AML-193 (cell line): ENCODE measurements at places on chromosomes 2 and 18.

- no peak for DNase-seq
Observed at GRCh38 chr2:70983506-70984227, 5.2 kb downstream of the ANKRD53 start.

GRCh38 chr2:4518596-4518995, 815.2 kb downstream of the DCDC2C start:
- no peak for DNase-seq

GRCh38 chr2:86480105-86480504, 38.9 kb downstream of the KDM3A start:
- DNase-seq = no peak

DNA sequence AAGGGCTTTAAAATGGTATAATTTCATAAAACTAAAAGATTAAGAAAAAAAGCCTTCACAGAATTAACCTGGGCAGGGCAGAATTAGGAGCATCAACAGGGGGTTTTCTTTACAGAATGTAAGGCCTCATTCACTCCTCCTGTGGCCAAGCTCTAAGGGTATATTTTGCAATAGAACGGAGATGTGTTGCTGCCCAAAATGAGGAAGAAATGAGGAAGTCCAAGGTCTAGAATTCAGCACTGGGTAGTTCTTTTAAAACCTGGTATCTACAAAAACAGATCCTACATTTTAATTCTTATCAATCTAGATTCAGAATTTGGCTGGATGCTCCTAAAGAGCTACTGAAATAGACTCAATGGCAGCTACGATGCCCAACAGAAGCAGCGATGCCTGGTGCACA, 101.8 kb downstream of the AKAIN1 start:
- DNase-seq = no peak

- no peak for DNase-seq
Observed at GRCh38 chr2:210429403-210430137, 47.0 kb downstream of the LANCL1 start.

GRCh38 chr2:162221064-162221463, 22.2 kb downstream of the FAP start:
- DNase-seq = peak; percentile 51

- no peak for DNase-seq
Observed at GRCh38 chr2:239159476-239159911, 241.3 kb downstream of the HDAC4 start.

- DNase-seq = no peak
Observed at GRCh38 chr2:101124643-101125366, 26.4 kb downstream of the TBC1D8 start.

DNA sequence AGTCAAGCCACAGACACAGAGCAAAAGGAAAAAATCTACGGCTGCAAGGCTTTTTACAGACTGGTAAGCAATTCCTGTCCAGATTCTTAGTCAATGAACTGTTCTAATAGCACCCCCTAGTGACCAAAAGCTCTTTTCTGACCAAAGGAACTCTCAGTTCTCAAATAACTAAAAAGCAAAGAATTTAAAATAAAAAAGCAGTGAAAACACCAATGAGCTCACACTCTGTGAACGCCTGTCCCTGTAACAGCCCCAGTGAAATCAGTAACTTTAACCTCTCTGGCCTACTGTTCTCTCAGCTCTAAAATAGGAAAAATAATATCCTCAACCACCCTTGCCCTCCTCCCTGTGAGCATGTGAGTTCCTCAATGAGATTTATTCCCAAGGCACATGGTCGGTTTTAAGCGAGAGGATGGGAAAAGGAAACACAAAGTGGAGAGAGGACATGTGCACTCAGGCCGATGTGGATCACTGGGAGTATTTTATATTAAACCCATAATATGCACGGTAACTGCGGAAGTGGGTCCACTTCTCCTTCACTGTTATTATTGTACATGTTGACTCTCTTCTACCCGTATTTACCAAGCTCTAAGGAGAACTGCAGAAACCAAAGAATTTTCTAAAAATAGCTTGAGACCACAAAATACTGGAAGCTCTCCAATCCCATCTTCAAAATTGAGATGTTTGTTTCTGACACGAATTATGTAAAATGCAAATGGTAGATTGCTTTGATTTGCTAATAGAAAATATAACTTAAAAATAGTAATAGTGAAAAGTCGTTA, 128.5 kb downstream of the STK39 start:
- DNase-seq = peak; percentile 51

GRCh38 chr2:12293874-12294273, 422.9 kb upstream of the TRIB2 start:
- no peak for DNase-seq

DNA sequence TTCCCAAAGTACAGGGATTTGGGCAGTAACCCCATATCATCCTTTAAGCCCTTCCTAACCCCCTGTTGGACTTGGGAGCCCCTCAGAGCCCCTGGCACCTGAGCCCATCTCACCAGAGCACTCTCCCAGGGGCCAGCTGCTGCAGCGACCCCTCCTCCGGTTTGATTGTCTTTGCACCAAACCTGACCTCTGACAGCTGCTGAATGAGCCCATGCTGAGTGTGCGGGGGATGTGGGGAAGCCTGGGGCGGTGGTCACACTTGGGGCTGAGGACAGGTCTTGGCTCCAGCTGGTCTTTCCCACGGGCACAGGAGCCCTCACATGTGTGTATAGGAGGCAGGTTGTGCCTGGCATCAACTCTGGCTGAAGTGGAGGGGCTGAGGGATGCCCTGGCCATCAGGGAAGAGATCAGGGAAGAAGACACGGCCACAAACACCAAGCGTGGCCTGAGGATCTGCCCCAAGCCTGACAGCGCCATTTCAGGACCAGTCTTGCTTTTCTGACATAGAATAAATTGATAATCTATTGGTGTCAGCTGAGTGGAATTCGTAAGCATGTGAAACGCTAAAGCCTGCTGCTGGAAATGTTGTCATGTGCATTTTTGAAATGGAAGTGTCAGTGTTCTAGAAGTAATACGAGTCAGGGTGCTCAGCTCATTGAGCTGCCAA, 102.4 kb downstream of the ACKR3 start:
- no peak for DNase-seq

DNA sequence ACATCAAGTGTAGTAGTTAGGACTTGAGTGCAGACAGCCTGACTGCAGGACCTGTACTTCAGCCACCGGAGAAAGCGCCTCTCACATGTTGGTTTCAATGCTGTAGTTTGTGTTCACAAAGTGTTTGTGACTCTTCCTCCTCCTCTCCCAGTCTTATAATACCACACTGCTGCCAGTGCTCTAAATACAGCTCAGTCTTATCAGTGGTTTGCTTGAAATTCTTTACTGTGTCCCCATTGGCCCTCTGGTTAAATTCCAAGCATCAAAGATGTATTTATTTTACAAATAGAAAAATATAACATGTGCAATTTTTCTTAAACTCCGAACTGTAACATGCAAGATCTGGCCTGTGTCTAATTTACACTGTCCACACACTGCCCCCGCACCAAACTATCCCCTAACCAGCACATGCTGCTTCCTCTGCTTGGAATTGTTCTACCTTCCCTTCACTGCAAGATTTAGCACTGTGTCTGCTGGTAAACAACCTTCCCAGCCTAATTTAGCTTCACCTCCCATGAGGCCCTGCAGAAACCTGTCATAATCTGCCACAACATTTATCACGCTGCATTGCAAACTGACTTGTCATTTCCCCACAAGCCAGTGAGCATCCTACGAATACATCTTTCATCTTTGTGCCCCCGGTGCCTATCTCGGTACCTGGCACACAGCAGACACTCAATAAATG, 77.1 kb downstream of the SUMO1 start:
- DNase-seq = no peak

DNA sequence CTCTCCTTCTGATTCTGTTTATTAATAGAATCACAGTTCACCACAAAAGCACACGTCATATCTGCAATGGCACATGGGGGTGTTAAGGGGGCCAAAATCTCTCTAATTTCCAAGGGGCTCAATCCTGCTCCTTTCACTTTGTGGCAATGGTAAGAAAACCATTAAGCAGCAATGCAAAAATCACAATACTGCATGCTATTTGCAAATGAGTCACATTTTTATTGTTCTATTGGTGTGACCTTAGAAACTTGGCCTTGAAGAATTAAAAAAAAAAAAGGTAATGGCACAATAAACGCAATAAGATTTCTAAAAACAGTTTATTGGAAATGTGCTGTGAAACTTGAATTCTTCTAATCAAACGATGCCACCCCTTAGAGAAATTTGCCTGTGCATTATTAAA, 251.5 kb downstream of the ZNF521 start:
- no peak for DNase-seq

- DNase-seq = no peak
Observed at GRCh38 chr2:33022989-33023727, 76.4 kb downstream of the LTBP1 start.

DNA sequence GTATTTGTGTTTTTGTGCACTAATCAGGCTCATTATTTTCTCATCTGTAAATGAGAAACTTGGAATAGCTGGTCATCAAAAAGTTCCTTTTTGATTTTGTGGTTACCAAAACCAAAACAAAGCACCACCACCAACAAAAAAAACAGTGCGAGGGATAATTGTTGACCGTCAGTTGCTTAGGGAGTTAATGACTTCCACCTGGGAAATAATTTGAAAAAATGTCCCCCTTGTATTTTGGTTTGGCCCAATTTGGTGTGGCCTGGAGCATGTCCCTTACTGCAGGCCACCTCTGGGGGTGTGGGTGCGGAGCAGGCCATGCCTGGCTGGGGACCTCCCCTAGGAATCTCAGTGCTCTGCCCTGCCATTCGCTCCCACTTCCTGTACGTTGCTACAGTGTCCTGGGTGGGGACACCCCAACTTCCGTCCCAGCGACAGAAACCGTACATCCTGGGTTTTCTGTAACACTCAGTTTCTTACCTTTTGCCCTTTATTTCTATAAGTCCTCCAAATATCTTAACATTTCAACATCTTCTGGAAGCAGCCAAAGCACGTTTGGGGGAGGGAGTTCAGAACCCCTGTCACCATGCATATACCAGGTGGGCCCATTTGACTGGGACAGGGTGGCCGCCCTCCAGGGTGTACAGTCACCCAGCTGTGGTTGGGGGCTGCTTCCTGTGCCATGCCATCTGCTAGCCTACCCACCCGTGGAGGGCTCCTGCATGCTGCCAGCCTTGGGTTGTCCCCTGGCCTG, 31.3 kb downstream of the NCK2 start:
- no peak for DNase-seq

GRCh38 chr2:231710799-231711676, 2.7 kb downstream of the PTMA start:
- peak; percentile 14 for DNase-seq

DNA sequence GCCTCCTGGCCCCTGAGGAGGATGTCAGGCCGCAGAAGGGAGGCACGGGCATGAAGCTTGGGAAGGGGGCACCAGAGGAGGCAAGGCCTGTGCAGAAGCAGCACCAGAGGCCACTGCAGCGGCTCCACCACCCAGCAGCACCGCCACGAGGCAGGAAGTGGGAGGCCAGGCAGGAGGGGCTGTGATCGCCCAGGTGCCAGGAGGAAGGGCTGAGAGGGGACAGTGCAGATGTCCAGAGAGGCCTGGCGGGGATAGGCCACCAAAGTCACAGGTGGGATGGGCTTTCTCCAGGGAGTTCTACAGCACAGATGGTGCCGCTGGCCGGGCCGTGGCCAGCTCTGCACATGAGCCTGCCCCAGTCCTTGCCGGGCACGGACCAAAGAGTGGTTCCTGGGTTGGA, 6.0 kb upstream of the ALPI start:
- no peak for DNase-seq

- DNase-seq = no peak
Observed at GRCh38 chr2:240431661-240432424, 3.6 kb upstream of the GPC1 start.

- DNase-seq = no peak
Observed at GRCh38 chr18:57767259-57768050, 35.7 kb downstream of the ATP8B1 start.

GRCh38 chr2:216181953-216182461, 72.9 kb downstream of the XRCC5 start:
- DNase-seq = no peak

GRCh38 chr2:3238951-3239841, 138.4 kb downstream of the EIPR1 start:
- no peak for DNase-seq

DNA sequence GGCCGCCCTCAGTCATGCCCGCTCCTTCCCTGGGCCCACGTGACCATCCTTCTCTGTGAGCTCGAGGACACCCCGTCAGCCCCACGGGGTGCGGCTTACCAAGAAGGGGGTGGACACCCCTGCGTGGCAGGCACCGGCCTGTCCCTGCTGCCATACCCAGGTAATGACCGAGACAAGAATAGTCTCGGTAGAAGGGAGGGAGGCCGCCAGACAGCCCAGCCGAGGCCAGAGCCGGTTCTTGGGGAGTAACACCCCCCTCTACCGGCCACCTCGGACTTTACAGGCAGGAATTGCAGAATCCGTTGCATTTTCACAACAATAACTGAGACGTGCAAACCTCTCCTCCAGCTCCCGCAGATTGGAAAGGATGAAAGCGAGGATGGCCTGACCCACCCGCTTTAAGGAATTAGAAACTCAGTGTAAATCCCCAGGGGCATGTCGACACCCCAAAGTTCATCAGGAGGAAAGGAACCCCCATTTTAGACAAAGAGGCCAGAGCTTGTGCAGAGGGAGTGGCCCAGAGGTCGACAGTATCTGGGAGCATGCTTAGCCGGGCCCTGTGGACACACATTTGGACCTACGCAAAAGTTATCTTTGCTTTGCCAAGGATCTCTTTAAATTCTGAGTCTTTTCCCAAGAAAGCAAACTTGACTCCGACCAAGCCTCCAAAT, 60.1 kb upstream of the GLI2 start:
- no peak for DNase-seq

DNA sequence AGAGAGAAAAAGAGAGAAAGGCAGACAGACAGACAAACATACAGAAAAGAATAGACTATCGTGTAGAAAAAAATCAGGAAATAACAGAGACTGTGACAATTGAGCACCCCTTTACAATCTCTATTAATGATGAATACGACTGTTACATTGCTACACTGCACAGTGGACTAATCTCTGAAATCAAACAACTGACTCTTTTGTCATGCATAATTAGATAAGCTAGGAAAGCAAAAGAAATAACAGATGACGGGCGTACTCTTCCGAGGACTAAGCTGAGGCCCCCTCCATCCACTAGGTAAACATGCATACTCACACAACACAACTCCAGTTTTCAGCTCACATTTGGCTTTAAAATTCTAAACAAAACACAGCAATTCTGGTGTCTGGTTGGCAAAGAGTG, 267.0 kb downstream of the NOL4 start:
- DNase-seq = no peak

GRCh38 chr2:202965810-202966460, 48.7 kb upstream of the NBEAL1 start:
- no peak for DNase-seq

- DNase-seq = no peak
Observed at GRCh38 chr2:216571178-216571908, 61.9 kb upstream of the IGFBP2 start.

DNA sequence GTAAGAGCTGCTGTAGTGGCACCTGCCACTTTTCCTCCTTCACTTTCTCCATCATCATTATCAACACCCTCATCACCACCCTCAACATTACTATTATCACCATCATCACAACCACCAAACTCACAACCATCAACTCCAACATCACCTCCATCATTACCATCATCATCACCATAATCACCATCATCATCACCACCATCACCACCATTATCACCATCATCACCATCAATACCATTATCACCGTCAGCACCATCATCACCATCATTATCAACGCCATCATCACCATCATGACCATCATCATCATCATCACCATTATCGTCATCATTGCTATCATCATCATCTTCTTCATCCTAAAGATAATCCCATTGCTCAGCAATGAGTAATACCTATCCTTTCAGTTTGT, 255.8 kb downstream of the CYRIA start:
- DNase-seq = no peak
